Transverse colon (tissue), 4 donors: ENCODE measurements at places on chromosomes 6 and 20. TPM values are rescaled to one million over a fixed set of nuclear protein-coding genes. Genes with fewer than 3 reads are reported as not detected.

GRCh38 chr6:120103618-120104017, 754.1 kb upstream of the MAN1A1 start:
- no peak for DNase-seq

DNA sequence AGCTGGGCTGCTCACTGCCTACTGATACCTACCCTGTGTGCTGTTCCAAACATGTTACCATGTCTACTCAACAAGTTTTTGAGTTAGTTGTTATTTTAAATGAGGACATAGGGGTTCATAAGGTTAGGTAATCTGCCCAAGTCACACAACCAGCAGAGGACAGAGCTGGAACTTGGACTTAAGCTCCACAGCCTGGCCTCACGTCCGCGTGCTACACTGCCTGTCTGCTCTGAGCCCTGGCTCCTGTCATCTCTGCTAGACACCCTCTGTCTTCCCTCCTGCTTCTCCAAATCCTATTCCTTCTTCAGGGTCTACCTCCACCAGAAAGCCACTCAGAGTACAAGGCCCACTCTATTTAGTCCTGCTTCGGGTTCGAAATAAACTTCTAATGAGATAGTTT, 18.2 kb downstream of the ANKRD66 start:
- no peak for DNase-seq

GRCh38 chr6:19857703-19858102, 20.5 kb downstream of the ID4 start:
- DNase-seq = no peak

- DNase-seq = no peak
Observed at GRCh38 chr6:112557435-112557834, 210.3 kb downstream of the RFPL4B start.

- peak; percentile 18 for DNase-seq
Observed at GRCh38 chr20:14142171-14142570, 146.9 kb downstream of the MACROD2 start.

DNA sequence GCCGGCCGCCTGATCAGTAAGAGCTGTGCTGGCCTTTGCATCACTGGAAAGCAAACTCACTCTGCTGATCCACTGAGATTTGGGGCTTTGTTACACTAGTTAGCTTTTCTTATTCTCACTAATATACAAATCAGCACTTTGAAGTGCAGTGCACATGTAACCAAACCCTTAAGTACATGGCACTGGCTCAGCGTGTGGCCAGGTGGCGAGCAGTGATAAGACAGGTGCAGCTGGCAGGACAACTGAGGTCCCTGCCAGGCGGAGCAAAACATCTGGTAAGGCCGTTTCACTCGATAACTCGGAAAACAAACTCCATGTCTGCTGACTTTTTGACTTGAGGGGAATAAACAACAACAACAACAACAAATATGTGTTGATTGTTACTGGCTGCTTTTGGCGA, 11.0 kb downstream of the GFRA4 start:
- no peak for DNase-seq

DNA sequence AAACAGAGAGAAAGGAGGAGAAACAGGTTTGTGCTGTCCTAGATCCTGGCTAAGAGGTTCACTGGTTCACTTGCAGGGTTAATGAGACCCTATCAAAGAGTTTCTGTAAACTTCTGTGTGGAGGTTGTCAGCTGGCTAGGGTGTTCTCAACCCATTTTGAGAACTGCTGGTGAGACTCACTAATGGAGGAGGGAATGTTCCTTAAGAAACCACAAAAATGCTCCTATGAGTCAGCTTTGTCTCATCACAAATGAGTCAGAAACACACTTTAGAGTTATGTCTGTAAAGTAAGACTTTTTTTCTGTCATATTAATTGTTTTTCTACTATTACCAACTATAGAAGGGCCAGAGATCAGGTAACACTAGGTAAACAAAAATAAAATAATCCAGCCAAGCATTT, 884.4 kb downstream of the PHF3 start:
- no peak for DNase-seq

DNA sequence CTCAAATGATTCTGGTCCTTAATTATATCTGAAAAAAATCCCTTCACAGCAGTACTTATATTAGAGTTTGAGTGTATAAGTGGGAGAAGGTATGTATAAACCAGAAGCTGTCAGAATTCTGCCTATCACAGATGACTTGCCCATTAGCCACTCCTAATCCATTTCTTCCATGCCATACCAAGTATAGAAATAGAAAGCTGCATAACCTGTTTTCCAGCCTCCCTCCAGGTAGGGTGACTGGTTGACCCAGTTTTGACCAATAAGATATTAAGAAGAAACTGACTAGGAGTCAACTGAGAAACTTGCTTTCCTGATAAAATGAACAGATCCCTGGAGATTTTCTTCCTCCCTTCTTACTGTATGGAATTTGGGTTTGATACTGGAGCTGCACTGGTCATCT, 112.2 kb upstream of the GRIK2 start:
- DNase-seq = no peak

DNA sequence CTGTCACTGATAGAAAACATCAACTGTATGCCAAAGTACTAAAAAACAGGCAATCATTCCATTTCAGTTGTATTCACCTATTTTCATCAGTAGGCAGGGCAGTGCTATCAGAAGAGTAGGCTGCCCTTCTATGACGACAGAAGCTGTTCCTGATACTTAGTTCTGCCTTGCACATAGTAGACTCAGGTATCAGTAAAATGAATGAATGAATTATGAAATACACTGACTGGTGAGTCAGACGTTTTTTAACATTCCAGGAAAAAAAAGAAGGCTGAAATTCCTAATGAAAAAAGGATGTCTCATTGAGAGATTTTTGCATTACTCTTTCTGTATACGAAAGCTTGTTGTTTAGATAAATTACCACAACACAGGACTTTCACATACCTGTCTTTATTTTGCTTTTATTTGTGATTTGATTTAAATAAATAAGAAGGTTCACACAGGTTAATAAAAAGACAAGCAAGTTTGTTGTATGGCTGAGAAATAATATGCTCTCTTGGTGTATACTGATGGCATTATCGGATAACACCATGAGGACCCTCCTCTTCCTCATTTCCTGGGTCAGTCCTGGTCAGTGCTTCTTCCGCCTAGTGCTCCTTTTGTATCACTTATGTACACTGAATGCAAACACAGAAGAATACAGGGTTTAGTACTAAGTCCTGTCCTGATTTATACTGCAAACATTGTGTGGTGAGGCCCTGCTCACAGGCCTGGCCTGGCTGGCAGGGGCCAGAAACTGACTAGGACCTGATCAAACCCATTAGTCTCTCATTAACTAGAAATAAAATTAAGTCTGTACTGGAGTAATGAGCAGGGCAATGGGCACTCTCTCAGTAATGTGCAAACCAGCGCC, 39.4 kb upstream of the SPDEF start:
- no peak for DNase-seq

The CLPSL1 gene
- not detected for total RNA-seq

The TP53TG5 gene
- 0.14 TPM for total RNA-seq

The MEI4 gene
- not detected for total RNA-seq

The SAMD10 gene
- 11.9 TPM for total RNA-seq

The GMPR gene
- 5.1 TPM for total RNA-seq

The RAMACL gene
- total RNA-seq = 1.2 TPM

The SEMG1 gene
- not detected for total RNA-seq

The C20orf204 gene
- total RNA-seq = not detected

The FOXS1 gene
- 0.55 TPM for total RNA-seq

The TMEM200A gene
- total RNA-seq = 18.8 TPM

The MOG gene
- total RNA-seq = not detected
